Mucosa of descending colon (tissue), 3 donors: ENCODE measurements at places on chromosomes 1 and 21.

DNA sequence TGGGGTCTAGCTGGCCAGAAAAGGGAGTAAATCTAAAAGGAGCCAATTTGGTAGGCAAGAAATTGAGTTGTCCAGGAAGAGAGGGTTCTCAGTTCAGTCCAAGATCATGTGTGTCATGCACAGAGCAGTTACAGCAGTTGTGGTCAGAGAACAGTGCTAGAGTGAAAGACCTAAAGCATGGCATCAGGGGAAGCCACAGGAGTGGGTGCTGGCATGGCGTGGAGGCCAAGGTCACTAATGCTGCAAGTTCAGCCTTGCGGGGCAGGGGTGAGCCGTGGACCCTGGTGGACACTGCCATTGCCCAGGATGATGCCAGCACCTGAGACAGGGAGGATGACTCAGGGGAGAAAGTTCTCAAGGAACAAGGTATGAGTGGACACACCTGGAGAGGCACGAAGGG lies 16.6 kb upstream of the TMEM125 start:
- no peak for DNase-seq

GRCh38 chr21:15193937-15194336 lies 129.1 kb upstream of the NRIP1 start:
- no peak for DNase-seq

- DNase-seq, result no peak
Measured at GRCh38 chr1:77704736-77705135, 22.3 kb upstream of the ZZZ3 start.

- no peak for DNase-seq
Measured at GRCh38 chr1:107879346-107879745, 85.6 kb downstream of the VAV3 start.

DNA sequence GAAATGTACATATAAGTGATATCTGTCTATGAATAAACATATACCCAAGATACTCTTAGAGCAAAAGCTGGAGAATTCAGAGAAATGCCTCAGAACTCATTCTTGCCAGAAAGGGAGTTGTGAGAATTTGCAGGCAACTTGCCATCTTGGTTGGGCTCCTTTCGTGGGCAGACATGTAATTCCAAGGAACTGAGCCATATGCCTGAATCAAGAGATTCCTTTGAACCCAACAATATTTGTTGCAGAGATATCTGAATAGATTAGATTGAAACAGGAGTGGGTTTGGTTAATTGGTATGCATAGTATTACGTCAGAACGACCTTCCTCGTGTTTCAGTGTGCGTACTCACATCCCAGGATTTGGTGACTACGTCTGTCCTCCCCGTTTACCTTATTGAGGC lies 67.0 kb downstream of the TGFB2 start:
- DNase-seq, result no peak

GRCh38 chr1:74964508-74965102 lies 169.6 kb upstream of the LHX8 start:
- no peak for DNase-seq

DNA sequence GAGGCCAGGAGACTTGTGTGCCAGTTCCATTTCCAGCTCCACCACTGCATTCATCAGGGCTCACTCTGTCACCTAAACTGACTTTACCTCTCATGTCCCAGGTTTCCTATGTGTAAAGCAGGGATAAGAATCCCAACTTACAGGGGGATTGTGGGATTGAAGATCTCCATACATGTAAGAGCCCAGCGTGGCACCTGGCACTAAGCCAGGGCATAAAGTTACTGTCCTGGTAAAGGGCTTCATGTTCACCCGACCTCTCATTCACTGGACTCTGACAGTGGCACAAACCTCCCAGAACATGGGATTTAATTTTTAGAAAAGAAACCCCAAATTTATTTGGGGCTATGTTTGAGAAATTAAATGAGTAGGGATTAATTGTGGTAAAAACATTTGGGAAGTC lies 8.9 kb upstream of the IGFN1 start:
- DNase-seq, result no peak

DNA sequence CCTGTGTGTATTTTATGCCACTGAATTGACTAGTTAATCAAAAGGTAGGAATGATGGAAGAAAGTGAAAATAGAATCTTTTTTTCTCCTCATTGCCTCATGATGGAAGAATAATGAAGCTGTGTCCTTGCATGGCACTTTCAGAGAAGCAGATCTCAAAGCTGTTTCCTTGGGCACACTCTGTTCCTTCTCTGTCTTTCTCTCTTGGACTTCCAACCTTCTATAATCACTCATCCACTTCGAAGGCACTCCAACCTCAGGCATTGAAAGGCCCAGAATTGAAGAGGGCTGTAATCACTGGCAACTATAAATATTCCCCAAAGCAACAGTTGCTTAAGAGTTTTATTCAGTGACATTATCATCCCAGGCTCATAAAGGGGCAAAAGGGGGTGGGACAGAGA lies 31.1 kb upstream of the DNASE2B start:
- DNase-seq, result no peak

- no peak for DNase-seq
Measured at GRCh38 chr1:82121421-82121820, 320.7 kb downstream of the ADGRL2 start.

- no peak for DNase-seq
Measured at GRCh38 chr1:62232871-62233278, 38.2 kb downstream of the L1TD1 start.

DNA sequence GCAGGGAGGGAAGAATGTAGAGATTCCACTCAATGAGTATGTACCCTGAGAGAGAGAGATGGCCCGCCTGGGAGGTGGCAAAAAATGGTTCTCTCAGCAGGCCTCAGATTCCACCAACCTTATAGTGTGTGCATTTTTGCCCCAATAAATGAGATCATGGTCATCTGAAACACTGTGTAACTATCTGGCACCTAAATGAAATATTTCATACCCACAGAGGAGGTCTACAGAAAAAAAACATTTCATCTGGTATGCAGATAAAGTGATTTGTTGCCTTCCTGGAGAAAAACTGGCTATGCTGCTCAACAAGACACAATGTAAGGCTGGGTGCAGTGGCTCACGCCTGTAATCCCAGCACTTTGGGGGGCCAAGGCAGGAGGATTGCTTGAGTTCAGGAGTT lies 4.9 kb downstream of the TMCO2 start:
- DNase-seq, result no peak

GRCh38 chr1:171817511-171818265 lies 23.6 kb upstream of the DNM3 start:
- no peak for DNase-seq

- DNase-seq, result no peak
Measured at GRCh38 chr1:204149107-204149506, 2.7 kb downstream of the ETNK2 start.

- DNase-seq, result no peak
Measured at GRCh38 chr1:61131248-61131647, 48.9 kb downstream of the NFIA start.

GRCh38 chr1:94081566-94082344 lies 39.2 kb downstream of the ABCA4 start:
- no peak for DNase-seq

DNA sequence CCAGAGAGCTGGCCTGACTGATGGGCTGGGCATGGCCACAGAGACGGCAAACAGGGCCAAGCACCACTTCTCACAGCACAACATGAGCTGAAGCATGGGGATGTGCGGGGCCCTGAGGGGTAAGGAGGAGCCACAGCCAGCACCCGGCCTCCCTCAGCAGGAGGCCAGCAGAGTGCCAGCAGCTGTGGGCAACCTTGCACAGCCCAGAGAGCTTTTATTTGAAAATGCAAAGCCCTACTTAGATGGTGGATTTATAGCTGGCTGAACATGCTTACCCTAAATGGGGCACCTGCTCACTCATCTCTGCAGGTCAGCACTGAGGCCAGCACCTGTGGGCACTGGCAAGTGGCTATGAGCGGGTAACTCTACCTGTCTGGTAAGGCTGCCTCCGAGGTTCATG lies 44.1 kb downstream of the SLC66A1 start:
- DNase-seq, result no peak

DNA sequence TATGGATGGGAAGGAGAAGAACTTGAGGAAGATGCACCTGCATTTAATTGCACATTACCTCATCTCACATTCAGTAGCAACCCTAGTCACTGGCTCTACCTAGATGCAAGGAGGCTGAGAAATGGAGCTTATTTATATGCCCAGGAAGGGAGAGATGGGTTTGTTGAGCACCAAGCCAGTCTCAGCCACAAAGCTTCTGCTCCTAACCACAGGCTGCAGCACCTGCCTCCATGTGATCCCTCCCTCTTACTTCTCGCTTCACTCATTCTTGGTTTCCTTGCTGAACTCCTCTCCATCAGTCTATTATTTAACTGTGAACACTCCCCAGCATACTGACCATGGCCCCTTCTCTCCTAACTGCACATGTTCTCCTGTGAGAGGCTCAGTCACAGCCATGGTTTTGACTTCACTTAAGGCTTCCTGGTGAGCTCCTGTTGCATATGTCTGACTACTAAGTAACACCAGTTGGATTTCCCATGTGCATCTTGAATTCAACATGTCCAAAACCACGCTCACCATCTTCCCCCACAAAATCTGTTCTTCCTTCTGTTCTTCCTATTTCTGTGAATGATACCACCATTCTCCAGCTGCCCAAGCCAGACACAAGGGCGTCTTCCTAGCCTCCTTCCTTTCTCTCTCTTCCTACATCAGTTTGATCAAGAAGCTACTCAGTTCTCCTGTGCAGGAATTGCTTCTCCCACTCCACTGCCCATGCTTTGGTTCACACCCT lies 139.8 kb downstream of the AK5 start:
- DNase-seq, result no peak

GRCh38 chr1:62377043-62377562 lies 57.9 kb upstream of the KANK4 start:
- no peak for DNase-seq

- DNase-seq, result no peak
Measured at GRCh38 chr1:177286396-177286795, 115.6 kb downstream of the BRINP2 start.

- no peak for DNase-seq
Measured at GRCh38 chr1:9061252-9061960, 8.0 kb downstream of the SLC2A5 start.

GRCh38 chr1:192059407-192059806 lies 98.9 kb upstream of the RGS18 start:
- no peak for DNase-seq

DNA sequence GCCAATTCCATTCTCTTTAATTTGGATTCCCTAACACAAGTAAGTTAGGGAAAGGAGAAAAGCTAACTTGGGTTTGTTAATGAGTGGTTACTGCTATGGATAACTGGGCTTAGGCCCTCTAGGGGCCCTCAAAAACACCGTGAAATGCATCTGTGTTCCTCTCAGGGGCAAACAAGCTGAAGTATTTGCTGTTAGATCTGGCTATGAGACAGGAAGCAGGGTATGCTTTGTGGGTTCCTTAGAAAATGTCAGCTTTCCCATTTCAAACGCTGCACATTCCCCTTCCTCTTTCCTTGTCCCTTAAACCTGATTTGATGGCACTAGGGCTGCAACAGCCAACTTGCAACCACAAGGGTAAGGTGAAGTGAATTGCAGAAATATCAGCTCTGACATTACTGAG lies 5.7 kb upstream of the CAP1 start:
- no peak for DNase-seq

DNA sequence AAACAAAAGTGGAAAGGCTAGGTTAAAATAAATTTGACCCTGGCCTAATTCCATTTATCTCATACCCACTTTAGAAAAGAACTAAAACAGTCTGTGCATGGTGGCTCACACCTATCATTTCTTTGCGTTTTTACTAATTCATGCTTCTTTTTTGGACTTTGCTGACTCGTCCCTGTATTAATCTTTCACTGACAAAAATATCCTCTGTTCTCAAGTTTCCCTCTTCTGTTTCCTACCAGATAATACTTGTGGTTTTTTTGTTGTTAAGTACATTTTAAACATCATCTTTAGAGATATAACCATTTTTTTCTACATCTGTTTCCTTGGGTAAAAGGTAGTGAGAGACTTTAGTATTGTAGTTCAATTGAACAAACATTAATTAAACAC lies 11.5 kb downstream of the CNST start:
- no peak for DNase-seq

DNA sequence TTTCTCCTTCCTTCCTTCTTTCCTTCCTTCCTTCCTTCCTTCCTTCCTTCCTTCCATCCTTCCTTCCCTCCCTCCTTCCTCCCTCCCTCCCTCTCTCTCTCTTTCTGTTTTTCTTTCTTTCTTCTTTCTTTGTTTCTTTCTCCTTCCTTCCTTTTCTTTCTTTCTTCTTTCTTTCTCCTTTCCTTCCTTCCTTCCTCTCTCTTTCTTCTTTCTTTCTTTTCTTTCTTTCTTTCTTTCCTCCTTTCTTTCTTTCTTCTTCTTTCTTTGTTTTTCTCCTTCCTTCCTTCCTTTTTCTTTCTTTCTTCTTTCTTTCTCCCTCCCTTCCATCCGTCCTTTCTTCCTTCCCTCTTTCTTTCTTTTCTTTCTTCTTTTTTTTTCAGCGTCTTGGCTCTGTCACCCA lies 18.1 kb upstream of the IL19 start:
- no peak for DNase-seq

GRCh38 chr1:37999430-38000232 lies 5.7 kb downstream of the FHL3 start:
- no peak for DNase-seq

DNA sequence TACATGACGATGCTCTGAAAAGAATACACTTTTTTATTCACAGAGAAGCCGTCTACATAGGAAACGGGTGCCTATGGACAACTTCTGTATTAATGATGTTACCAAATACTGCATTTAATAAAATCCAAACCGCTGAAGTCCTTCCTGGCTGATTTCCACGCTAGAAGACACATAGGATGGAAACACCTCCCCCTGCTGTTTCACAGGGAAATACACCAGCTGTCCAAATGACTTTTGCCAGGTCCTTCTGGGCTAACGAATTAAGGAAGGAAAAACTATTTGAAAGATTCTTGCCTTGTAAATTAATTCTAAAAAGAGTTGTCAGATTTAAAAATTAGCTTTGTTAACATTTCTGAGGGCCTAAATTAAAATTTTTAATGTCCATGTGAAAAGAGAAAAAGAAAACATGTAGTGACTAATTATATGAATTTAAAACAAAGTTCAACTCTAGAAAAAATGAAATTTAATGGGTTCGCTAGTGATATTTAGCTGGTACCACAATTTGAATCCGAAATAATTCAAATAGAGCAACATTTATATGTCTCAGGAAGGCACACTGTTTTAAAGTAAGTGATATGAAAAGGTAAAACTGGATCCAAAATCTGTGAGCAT lies 146.0 kb downstream of the RERE start:
- peak; percentile 48 for DNase-seq

GRCh38 chr1:51875291-51875772 lies 3.2 kb downstream of the NRDC start:
- DNase-seq, result no peak

GRCh38 chr1:21188235-21188634 lies 11.5 kb upstream of the EIF4G3 start:
- no peak for DNase-seq

- DNase-seq, result no peak
Measured at GRCh38 chr21:40373761-40374160, 473.2 kb downstream of the DSCAM start.

DNA sequence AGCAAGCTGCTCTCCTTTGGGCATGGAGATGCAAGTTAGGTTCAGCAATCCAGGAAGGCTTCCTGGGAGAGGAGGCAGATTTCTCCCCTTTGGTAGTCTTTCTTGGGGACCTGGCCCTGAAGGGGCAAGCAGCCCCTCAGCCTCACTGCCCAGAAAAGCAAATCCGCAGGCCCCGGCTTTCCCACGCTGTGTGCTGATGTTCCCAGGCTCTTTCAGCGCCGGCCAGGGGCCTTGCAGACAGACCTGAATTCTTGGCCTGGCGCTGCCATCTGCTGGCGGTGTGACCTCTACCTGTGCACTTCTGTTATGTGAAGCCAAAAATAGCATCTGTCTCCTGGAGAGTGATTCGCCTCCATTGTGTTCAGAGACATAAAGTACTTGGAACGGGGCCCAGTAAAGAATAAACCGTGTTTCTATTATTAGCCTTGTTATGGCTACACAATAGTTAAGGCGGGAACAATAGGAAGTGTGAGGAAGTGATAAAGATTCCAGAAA lies 64.8 kb downstream of the ALPL start:
- peak; percentile 76 for DNase-seq
